ENCODE measurements at places on chromosomes 3 and 15.

DNA sequence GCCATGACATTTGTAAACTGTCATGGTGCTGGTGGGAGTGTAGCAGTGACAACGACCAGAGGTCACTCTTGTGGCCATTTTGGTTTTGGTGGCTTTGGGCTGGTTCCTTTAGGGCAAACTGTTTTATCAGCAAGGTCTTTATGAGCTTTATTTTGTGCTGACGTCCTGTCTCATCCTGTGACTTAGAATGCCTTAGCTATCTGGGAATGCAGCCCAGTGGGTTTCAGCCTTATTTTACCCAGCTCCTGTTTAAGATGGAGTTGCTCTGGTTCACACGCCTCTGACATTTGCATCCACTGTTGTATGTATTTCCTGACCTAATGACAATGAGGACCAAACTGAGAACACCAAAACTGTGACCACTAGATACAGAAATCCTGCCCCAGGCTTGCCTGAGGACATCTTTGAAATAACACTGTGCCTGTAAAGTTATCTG is 37.6 kb downstream of the RAB8B start:
- no peak for DNase-seq

DNA sequence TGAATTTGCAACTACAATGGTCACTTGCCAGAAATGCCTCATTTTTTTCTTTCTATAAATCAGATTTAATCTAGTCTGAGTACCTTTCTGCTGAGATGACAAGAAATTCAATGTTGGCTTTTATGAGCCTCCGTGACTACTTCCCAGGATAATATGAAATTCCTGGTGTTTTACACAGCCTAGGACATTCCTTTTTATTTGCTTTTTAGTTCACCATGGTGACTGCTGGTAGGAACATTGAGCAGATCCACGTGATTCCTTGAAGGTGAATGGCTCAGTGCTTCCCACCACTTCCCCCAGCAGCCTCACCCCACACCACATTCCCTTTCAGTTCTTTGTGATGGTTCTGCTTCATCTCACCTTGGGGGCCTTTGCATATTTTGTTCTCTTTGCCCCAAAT is 4.3 kb upstream of the NPTN start:
- DNase-seq, result no peak

DNA sequence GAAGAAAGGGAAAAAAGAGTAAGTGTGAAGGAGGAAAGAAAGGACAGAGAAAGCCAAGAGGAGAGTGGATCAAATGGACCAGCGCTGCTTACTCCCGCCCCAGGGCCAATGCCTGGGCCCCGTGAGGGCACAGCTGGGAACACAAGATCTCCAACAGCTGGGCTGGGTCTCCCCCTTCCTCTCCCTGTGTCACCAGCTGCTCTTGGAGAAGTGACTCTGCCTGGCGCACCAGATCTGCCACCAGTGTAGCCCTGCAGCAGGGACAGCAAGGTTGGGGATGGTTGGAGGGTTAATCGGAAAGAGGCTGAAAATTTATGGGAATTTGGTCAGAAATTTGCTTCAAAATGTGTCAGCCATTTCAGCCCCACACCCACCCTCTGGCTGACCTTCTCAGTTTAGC is 8.4 kb downstream of the CDAN1 start:
- DNase-seq, result no peak

DNA sequence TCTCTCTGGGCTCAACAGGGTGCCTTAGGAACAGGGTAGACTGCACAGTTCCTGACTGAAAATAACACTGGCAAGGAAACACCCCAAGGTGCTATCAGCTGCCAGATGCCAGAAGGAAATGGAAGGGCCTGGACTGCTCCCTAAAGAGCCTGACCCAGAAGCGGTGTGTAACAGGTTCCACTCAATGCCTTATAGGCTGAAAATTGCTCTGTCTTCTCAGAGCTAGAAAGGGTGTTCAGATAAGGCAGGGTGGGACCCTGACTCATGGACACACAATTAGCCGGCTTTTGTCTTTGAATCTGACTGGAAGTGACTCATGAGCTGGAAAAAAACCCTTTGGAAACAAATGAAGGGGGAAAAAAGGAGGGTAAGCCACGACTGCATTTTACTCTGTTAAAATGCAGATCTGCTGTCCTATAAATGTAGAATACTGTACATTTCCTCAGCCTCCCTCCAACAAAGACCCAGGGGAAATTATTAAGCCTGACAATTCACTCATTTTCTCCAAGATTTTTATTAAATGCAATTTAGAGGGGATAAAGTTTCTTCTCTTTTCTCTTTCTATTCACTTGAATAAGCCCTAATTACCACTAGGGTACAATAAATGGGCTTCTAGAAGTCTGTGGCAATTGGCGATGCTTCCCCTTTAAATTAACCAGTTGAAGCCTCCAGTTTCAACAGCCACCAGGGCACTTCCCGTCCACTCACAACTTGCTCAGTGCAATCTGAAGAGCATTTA is 160.2 kb upstream of the TBL1XR1 start:
- DNase-seq, result no peak

DNA sequence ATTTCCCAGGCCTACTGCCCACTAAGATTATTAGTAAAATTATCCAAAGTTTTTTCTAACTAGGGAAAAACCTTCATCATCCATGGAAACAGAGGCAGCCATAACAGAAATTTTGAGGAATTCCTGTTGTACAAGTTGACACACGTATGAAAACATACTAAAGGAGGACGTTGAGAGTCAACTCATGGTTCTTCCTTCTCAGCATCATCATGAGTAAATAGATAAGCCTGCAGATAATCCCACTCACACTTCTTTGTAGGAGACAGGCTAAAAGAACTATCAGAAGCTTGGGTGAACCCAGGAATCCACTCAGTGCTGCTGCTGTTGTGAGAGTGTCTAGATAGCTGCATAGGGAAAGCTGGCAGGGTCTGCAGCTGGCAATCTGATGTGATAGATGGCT is 694.8 kb upstream of the NR2F2 start:
- DNase-seq, result no peak

DNA sequence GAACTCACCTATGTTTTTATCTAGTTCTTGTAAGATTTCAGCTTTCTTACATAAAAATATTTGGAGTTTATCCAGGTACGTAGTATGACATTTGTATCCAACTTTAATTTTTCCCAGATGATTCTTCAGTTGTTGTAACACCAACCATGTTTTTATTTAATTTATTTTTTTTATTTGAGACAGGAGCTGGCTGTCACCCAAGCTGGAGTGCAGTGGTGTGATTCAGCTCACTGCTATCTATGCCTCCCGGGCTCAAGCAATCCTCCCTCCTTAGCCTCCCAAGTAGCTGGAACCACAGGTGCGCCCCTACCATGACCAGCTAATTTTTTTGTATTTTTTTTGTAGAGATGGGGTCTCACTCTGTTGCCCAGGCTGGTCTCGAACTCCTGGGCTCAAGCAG is 6.6 kb downstream of the XYLB start:
- no peak for DNase-seq

DNA sequence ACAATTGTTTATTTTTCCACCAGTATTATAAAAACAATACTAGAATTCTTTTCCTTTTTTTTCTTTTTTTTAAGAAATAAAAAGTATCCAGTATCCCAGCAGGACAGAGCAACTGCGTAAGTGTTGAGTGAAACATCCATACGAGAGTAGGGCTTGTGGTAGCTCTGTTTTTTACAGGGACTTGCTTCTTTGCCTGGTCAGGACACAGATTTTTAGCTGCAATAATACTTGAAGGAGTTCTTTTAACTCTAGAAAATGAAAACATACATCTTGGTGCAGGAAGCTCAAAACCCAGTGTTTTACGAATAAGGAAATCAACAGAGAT is 297.7 kb upstream of the NR2E3 start:
- DNase-seq, result no peak

DNA sequence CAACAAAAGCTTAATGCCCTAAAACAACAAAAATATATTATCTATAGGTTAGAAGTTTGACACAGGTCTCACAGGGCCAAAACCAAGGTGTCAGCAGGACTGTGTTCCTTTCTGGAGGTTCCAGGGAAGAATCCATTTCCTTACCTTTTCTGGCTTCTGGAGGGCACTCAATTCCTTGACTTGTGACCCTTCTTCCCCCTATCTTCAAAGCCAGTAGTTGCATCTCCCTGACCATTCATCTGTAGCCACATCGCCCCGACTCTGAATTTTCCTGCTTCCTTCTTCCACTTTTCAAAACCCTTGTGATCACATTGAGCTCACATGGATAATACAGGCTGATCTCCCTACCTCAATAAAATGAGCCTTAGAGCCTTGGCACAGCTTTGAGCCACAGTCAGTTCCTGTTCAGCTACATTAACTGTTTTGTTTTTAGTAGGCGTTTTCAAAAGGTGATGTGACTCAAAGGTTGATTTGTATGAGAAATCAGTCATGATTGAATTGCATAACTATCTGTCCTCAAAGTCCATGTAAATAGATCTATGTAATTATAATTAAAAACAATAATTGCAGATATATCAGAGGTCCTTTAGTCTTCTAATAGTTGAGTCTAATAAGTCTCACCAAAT is 12.4 kb downstream of the PFN2 start:
- DNase-seq, result no peak

DNA sequence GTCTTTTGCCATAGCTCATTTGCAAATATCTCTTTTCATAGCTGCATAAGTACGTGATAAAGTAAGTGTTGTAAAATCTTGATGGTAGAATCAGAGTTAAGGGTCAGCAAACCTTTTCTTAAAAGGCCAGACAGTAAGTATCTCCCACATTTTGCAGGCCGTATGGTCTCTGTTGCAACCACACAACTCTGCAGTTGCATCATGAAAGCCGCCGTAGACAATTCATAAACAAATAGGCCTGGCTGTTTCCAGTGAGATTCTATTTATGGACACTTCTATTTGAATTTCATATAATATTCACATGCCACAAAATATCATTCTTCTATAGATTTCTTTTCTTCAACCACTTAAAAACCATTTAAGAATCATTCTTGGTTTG is 248.5 kb downstream of the TLE3 start:
- no peak for DNase-seq

DNA sequence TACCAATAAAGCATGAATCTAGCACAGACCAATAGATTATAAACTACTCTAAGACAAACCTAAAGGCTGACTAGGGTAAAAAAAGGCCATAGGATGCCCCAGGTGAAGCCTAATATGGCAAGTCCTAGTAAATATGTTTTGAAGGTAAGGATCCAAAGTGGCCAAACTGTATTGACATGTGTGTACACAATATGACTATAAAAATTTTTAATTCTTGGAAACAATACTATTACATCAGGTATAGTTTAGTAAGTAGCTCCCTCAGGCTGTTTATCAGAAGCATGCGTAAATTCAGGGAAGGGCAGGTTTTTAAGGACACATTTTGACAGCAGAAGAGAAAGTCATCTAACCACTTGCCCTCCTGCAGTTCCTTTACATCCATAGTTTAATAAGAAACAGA is 18.8 kb downstream of the GNB4 start:
- no peak for DNase-seq

- DNase-seq, result no peak
Observed at GRCh38 chr15:38377636-38378035, 76.3 kb upstream of the FAM98B start.

- DNase-seq, result no peak
Observed at GRCh38 chr3:126135071-126135405, 45.3 kb downstream of the ALDH1L1 start.

DNA sequence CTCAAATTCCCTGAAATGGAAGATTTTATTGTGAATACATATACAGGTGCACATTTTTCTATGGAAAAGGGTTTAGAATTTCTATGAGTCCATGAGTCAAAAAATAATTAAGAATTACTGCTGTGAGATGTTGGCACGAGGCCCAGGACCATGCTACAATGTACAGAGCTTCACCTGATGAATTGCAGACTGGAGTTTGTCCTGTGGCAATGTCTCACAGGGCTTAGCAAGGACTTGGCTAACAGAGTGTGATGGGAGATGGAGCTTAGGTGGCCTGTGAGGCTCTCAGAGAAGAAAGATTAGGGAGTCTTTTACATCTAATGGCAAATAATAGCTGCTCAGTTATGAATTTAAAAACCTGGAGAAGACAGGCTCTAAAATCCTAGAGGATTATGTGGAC is 219.5 kb upstream of the CBLB start:
- no peak for DNase-seq

DNA sequence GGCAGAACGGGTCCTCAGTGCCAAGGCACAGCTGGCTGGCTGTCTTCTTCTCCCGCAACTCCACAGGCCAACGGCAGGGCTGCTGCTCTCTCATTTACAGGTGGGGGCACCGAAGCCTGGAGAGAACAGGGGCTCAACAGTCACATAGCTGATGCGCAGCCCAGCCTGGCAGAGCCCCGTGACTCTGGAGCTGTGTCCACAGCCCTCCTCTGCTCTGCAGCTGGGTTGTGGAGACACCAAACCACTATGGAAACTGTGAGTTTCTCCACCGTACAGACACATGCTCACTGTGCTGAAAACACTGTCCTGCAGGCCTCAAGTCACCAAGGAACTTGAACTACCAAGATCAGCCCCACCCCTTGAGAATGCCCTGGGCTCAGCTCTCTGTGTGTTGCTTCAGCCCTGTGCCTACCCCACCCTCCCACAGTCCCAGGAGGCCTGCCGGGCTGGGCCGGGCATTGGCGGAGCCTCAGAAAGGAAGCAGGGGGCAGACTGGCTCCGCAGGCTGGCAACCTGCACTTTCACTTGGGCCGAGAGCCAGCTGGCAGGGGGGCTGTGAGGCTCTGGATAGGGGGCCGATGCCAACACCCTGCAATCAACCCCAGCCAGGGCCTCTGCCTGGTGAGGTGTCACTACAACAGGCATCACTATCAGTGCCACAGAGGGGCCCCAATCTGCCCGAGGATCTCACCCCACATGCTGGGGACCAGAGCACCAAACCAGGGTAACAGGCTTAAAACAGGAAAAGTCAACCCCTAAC is 113.7 kb upstream of the RPL32 start:
- DNase-seq, result no peak

- DNase-seq, result no peak
Observed at GRCh38 chr3:12180218-12180617, 21.5 kb upstream of the TIMP4 start.

DNA sequence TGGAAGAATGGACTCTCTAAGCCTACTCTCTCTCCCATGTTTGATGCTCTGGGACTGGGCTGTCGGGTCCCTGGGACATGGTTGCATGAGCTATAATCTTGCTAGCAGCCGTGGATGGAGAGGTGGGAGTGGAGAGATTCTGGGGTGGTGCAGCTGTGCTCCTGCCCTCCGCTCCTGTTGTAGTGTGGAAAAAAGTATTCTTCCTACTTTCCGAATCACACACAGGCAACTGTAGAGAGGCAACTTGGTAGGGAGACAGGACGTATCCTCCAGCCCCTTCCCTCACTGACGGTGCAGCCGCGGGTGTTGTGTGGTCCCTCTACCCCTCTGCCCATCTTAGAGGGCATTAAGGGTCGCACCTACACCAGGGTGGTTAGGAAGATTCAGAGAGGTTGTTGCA is 281.4 kb upstream of the TLE3 start:
- no peak for DNase-seq

DNA sequence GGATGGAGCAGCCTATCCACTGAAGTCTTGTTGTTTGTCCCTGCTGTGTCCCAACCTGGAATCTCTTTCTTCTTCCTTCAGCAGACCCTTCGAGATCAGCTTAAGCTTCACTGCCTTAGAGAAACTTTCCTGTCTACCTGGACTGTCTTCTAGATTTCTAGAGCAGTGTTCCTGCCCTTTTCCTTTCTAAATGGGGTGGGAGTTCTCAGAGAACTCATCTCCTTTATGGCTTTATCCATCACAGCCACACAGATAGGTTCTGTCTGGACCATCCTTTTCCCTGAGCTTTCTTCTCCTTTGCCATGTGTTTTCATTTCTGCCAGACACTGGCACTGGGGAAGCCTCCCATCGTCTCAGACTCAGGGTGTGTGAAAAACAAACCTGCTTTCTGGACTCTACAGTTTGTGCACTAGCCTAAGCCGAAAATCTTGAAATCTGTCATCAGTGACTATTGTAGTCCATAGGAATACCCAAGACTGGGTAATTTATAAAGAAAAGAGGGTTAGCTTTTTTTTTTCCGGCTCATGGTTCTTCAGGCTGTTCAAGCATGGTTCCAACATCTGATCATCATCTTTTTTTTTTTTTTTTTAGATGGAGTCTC is 177.5 kb downstream of the PGPEP1L start:
- no peak for DNase-seq
